ENCODE measurements at places on chromosomes 6 and 20.
A peak's percentile ranks its signal among the peaks of the same experiment; 100 is the strongest.

DNA sequence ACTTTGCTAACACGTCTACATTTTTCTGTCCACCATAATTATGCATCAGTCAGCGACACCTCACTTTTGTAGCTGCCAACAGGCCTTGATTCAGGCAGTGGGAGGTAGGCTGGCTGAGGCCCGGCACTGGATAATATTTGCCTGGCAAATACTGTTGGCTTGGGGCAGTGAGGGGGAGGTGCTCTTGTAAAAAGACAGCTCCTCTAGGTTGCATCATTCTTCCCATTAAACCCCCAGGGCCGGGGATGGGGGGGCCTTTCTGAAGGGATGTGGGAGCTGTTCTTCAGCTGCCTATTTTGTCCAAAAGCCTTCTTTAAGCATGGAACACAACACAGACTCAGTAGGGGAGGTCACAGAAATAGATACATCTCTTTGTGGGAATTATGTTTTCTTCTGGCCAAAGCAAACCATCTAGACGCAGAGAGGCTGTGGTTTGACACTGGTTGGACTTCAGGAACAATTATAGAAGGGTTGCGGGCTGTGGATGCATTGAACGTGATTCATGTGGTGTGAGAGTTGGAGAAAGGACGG is 338.3 kb upstream of the NT5E start:
- DNase-seq, result no peak

DNA sequence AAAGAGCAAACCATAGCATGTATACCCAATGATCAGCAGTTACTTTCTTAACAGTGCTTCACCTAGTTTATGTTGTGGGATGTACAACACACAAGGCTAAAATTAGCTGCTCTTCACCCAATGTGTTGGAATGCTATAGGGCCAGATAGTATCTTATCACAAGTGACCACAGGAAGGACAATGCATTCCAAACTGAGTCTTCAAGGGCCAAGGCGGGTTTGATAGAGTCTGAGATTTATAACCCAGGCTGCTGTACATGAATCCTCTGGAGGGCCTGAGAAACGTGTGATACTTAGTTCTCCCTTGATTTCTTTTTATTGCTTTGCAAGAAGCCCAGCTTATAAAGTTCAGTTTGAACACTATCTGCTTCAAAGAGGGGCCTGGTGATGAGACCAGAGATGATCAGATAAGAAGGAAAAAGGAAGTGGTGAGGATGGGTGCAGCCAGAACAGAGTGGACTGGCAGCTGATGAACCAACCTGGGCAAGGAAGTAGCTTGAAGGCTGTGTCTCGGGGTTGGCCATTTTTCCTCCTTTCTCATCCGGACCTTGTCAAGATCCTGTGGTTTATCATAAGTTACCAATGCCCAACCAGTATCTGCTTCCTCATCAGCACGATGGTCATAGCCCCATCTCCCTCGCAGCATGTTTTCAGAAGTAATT is 62.2 kb upstream of the BMP2 start:
- no peak for DNase-seq

DNA sequence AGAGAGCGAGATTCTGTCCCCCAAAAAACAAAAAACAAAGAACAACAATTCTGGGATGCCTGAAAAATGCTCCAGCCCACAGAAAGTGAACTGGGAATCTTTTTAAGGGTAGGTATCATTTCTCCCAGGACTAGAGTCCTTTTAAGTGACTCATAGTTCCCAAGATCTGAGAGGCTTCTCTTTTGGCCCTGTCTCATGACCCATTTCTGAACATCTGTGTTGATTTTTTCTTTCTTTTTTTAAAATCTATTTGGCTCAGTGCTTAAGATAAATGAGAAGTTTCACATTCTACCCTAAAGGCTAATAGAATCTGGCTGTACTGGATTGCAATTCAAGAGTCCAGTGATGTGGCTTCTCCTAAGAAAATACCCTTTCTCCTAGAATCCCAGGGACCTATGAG is 217.6 kb upstream of the FOXQ1 start:
- no peak for DNase-seq

DNA sequence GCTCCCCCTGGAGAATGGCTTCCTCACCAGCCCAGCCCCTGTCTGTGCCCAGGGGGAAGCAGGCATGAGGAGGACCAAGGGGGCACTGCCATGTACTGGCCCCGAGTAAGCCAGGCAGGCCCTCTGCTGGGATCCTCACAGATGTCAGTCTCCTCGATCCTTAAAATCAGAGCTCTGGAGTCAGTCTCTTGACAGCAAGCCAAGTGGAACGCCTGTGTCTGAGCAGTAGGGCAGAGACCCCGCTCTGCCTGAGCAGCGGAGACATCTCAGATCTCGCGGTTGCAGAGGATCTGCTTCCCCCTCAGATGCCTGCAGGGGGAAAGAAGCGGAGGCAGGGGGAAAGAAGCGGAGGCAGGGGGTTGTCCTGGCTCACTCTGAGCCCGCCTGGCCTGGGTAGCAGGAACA is 92.6 kb downstream of the SNX5 start:
- peak; percentile 80 for DNase-seq

- DNase-seq, result no peak
Measured at GRCh38 chr20:51220293-51220706, 197.4 kb upstream of the KCNG1 start.

GRCh38 chr6:87407561-87407900 is 241 bp upstream of the CFAP206 start:
- DNase-seq, result no peak

DNA sequence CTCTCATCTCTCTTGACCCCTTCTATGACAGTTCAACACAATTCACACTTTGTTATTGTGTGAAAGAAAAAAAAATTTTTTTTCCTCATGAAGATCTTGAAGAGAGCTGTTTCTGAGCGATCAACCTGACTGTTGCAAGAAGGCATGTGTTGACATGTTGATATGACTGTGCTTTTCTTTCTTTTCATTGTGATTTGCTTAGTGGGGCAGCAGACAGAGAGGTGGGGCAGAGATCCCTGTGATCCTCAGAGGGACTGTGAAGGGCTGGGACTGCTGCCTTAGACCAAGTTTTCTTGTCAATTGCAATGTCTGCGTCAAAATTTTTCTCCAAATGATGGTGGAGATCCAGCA is 70.8 kb upstream of the IYD start:
- no peak for DNase-seq

- DNase-seq, result no peak
Measured at GRCh38 chr20:1863296-1863695, 31.9 kb upstream of the SIRPA start.

DNA sequence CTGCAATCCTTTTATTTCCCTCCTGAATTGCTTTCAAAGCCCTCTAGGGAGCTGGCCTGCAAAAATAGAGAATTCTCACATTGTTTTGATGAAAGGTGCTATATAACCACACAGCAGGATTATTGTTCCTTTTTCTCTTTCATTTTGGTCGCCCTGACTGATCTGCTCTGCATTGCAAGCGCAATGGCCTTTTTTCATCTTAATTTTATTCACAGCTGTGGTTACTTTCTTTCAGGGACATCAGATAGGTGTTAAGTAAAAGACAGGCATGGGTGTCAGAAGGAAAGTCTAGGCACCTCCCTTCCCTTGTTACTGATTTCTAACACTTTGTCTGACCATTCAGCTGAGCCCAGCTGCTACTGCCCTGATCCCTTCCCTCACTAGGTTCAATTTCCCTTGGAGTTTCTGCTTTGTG is 850.5 kb upstream of the MAP3K7 start:
- DNase-seq, result no peak

DNA sequence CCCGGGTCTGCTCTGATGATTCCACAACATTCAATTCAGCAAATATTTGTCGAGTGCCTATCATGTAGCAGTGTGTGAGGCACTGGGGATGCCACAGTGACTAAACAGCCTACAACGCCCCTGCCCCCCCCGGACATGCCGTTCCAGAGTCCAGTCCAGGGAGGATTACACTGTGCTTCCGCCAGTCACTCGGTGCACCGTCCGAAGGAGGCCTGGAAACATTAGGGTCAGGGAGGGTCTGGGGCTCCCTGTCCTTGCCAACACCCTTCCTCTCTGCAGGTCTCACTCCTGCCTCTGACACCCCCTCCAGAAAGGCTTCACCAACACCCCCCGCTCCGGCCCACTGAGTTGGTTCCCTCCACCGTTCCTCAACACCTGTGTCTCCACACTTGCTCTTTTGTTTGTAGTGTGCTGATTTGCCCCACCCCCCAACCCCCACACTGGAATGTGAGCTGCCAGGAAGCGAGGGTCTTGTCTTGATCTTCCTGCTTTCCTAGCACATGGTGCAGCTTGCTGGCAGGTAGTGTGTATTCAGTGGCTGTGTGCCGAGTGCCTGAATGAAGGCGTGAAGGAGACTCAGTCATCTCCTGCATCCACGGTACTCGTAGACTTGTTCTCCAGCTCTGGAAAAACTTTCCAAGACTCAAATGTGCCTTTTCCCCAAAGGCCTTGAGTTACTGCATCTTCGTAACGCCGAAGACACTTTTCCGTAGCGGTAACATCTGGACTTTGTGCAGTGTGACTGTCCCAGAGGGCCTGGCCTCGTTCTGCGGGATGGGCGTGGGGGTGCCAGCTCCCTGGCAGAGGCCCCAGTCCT is 150.4 kb downstream of the ZDHHC14 start:
- peak; percentile 46 for DNase-seq

DNA sequence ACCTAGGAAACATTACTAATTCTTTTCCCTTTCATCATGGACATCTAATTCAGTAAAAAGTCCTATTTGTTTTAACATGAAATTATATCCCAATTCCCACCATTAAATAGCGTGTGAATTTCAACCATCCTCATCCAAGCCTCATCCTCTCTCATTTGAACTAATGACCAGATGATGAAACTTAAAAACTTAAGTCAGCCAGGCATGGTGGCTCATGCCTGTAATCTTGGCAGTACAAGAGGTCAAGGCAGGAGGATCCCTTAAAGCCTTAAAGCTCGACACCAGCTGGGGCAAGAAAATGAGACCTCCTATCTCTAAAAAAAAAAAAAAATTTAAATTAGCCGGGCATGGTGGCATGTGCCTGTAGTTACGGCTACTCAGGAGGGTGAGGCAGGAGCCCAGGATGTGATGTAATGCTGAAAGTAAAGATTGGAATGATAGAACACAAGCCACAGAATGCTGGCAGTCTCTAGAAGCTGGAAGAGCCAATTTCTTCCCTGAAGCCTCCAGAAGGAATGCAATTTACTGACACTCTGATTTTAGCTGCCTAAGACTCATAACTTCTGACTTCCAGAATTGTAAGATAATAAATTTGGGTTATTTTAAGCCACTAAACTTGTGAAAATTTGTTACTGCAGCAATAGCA is 27.1 kb upstream of the HAO1 start:
- no peak for DNase-seq

GRCh38 chr20:47929368-47930115 is 144.3 kb upstream of the SULF2 start:
- DNase-seq, result peak; percentile 87

DNA sequence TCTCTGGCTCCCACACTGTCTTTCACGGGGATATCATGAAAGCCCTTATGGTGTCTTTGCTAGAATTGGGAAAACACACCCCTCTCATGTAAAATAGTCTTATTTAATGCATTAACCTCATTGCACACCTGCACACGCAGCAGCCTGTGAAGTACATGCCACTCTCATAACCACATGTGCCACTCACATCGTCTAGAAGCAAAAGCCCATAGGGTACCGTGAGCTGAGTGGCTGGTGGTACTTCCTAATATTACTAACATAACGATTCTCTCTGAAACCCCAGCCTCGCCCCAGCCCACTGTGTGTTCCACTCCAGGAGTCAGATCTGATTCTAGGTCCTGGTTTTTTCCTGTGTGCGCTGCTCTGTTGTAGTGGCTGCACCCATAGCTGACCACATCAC is 9.5 kb upstream of the TMEM242 start:
- DNase-seq, result no peak

GRCh38 chr6:152223636-152224035 is 413.5 kb downstream of the SYNE1 start:
- no peak for DNase-seq

- DNase-seq, result no peak
Measured at GRCh38 chr6:157329829-157330228, 6.5 kb upstream of the TMEM242 start.

- no peak for DNase-seq
Measured at GRCh38 chr6:123007885-123008284, 11.8 kb downstream of the CLVS2 start.

DNA sequence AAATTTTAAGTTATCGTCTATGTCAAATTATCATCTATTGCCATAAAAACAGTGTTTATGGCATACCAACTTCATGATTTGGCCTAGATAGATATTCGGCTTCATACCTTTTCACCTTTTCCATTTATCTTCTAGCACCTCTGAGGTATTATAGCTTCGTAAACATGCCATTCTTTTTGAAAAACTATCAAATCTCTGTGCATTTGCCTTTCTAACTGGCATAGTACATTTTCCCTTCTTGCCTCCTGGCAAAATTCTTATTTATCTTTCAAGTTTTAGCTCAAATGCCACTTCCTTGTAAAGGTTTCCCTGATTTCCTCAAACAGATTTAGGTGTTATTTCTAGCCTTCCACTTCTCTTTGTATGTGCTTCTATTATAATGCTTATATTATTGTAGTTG is 7.0 kb upstream of the REV3L start:
- no peak for DNase-seq

DNA sequence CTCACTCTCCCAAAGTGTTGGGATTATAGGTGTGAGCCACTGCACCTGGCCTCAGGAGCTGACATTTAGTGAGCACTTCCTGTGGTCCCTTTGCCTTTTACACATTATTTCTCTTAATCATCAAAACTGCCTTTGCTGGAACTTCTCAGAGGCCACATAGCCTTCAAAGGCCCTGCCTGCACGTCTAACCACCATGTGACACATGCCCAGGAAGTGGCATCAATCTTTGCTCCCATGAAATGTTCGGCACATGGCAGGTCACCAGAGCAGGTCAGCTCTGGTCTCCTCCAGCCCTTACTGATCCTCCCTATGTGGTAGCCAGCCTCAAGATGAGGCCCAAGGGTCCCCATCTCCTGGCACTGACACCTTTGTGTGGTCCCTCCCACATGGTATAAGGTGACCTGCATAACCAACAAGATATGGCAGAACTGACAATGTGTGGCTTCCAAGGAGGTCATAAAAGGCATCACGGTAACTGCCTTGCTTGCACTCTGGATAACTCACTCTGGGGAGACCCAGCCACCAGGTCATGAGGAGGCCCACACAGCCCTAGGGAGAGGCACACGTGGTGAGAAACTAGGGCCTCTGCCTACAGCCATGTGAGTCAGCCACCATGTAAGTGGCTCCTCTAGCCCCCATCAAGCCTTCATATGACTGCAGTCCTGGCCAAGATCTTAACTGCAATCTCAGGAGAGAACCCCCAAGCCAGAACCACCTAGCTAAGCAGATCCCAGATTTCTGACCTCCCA is 28.8 kb upstream of the HMGA1 start:
- no peak for DNase-seq

- DNase-seq, result no peak
Measured at GRCh38 chr20:24705486-24705885, 236.1 kb downstream of the SYNDIG1 start.

GRCh38 chr6:31791324-31792089 is 4.0 kb downstream of the VARS1 start:
- DNase-seq, result peak; percentile 78
